ENCODE measurements at places on chromosomes 1 and 21.

GRCh38 chr21:39119891-39120290, 63.4 kb downstream of the PSMG1 start:
- no peak for DNase-seq

- DNase-seq = no peak
Observed at GRCh38 chr1:89433421-89433820, 69.6 kb downstream of the GBP6 start.

- no peak for DNase-seq
Observed at GRCh38 chr1:209704584-209704983, at the start of gene HSD11B1. Gene HSD11B1 (plus strand): TSS chr1:209704846. CDS start chr1:209704943, 97 bp downstream.

- no peak for DNase-seq
Observed at GRCh38 chr1:7117399-7118281, 332.4 kb downstream of the CAMTA1 start.

- no peak for DNase-seq
Observed at GRCh38 chr1:20250340-20250989, 40.2 kb upstream of the VWA5B1 start.

DNA sequence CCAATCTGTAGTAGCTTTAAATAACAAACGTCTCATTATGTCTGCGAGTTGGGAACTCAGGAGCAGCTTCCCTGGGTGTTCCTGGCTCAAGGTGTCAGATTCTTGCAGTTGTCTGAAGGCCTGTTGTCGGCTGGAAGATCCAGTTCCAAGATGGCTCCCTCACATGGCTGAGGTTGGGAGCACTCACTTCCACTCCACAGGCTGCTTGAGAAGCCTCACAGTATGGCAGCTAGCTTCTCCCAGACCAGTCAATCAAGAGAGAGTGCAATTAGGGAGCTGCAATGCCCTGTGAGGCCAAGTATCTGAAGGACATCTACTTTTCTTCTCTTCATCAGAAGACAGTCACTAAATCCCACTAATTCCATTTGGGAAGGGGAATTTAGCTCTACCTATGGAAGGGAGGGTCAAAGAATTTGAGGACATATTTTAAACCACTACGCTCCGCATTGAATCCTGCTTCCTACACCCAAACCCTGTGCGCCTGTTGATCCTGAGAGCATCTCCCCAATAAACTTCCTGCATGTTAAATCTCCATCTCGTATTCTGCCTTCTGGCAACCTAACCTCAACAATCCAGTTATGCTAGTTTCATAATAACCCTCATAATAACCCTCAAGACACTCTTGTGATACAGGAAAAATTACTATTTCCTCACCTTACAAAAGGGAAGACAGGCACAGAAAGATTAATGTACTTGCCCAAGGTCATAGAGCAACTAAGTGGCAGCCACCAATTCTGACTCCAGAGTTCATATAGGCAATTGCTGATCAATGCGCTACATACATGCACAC, 3.6 kb upstream of the VPS26C start:
- no peak for DNase-seq

DNA sequence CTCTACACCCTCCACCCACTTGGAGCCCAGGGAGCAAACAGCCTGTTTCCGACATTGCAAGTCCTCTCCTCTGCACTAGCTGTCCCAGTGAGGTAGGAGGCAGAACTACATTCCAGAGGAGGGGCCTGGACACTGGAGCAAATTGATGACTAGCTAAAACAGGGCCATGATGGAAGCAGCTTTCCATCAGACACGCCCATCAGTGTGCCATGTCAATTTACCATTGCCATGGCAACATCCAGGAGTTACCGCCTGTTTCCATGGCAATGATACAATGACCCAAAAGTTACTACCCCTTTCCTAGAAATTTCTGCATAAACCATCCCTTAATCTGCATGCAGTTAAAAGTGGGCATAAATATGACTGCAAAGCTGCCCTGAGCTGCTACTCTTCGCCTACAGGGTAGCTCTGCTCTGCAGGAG, 647.1 kb downstream of the PTPRU start:
- no peak for DNase-seq

- DNase-seq = no peak
Observed at GRCh38 chr21:29676395-29676794, 263.4 kb downstream of the GRIK1 start.

- DNase-seq = no peak
Observed at GRCh38 chr1:96259399-96259798, 462.2 kb upstream of the PTBP2 start.

GRCh38 chr1:206686478-206687249, 2.0 kb downstream of the MAPKAPK2 start:
- no peak for DNase-seq

DNA sequence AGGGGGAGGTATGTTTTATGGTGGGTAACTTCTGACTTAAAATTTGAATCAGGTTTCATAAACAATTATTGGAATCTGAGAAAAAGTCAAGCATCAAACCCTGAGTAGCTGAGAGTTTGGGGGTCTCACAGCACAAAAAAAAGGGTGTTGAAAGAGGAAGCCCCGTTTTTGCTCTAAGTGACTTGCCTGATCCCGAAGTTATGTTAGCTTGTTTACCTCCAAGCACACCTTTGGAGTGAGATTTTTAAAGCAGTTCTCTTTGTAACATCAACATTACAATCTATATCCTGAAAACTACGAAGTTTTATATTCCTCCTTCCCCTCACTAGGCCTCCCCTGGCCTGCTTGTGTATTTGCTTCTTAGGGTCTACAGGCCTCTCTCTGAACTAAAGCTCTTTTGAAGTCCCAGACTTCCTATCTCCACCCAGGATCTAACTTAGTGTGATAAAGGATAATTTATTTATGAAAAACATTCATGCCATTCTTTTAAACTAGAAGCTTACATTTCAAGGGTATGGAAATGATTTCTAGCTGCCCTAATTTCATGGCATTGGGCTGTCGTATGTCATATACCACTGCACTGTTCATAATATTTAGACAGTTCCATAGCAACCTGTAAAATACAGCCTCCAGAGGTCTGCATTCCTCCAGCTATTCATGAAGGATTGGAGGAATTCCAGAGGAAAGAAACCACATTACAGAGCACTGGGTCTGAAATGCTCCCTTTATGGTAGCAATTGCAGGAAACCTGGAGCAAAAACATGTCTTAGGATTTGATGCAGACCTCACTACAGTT, 36.1 kb upstream of the RGS1 start:
- DNase-seq = no peak

DNA sequence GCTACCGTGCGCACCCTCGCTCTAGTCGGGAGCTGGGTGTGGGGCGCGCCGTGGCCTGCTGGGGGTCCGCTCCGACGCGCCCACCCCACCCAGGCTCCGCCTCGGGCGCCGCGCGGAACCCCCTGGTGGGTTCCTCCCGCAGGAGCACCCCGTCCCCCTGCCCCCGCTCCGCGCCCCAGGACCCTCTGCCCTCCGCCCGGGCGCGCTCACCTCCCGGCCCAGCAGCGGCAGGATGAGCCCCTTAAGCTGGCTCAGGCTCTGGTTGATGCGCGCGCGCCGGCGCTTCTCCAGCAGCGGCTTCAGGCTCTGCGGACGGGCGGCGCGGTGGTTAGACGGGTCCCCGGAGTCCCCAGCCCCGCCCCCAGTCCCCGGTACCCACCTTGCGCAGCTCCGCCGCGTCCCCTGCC, 319 bp downstream of the HES2 start:
- no peak for DNase-seq

DNA sequence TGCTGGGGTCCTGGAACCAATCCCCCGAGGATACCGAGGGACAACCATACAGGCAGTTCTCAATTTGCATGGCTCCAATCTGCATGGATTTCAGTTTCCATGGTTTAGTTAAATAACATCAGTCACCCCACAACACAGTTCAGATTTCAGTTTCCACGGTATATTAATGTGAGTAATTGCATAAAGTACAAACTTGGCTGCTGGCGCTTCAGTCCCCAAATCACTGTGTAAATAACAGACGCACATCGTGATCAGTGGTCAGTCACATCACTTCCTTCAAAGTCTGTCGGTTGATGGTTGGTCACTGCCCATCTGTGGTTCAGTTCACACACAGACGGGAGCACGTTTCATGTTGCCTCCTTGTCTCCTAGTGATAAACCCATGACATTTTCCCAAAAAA, 66.4 kb upstream of the LPGAT1 start:
- no peak for DNase-seq

DNA sequence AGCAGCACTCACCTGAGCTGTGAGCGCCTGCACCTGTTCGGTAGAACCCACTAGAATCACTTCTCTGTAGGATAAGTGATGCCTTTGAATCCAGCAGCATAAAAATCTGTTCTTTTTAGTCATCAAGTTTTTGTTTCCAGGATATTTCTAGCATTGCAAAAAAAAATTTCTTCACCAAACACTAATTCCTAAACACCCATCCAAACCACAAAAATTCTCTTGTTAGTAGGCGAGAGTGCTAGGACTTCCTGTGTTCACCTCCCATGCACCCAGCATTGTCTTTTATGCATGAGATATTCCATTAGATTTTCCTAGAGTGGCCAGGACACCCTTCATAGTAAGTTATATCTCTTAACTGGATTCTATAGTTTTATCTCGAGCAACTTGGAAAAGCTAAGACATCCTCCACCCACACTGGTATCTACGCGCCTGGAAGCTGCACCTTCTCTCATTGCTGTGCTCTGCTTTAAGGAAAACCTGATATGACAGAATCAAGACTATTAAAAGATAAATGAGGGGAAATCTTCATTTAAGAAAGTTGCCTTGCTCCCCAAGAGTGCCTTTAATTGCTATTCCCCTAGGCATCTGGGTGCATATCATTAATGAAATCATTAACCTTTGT, 12.3 kb downstream of the SERTAD4 start:
- no peak for DNase-seq

DNA sequence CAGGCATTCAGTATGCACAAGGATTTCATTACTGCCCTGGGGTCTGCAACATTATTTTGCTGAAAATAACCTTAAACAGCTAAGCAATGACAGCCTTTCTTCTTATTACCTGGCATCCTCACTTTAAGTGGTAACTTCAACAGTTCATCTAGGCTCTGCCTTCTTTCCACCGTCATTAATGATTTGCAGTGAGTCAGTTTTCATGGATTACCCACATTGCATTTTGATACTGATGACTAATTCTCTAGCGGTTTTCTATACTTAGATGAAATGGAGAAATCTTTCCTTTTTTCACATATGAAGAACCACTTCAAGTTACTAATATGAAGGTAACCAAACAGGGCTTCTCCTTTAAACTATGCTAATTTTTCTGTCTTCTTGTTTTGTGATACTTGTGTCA, 226.9 kb upstream of the TMPRSS15 start:
- DNase-seq = no peak

DNA sequence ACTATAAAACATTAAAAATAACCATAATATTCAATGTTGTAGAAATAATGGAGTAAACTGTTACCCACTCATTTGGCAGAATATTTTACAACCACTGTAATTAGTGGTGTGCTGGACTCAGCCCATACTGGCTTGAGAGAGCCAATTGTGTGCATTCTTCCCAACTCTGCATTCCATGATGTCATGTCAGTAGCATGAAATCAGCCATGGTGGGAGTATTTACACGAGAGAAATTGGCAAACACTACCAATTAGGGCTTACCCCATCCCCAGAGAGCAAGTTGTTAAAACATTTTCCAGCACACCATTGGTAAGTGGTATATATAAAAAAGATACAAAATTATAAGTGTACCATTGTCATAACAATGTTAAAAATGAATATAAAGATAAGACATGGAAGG, 19.1 kb upstream of the QSOX1 start:
- DNase-seq = no peak

DNA sequence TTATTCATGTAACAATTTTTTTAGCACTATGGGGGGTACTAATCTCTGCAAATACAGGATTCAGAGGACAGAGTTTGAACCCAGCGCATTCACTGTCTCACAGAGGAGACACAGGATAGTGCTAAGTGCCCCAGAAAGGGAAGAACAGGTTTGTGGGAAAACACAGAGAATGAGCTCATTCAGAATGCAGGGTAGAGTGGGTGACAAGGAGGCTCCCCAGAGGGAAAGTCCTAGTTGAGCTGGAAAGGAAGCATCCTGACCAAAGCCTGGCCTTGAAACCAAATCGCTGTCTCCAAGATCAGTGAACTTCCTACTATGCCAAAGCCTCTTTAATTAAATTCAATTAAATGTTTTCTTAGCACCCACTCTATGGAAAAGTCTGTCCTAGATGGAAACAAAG, 19.0 kb upstream of the RGS2 start:
- DNase-seq = no peak

DNA sequence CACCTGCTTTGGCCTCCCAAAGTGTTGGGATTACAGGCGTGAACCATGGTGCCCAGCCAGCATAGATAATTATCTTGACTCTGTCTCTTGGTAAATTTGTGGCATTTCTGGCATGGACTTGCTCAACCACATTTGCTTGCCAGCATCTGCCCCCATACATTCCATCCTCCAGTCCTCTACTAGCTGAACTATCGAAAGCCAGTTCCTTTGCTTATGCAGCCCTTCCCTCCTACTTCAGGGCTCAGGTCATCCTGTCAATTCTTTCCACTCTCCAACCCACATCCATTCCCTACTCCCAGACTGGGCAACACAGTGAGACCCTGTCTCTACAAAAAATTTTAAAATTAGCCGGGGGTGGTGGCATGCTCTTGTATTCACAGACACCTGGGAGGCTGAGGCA, 13.0 kb upstream of the UQCRHL start:
- no peak for DNase-seq

DNA sequence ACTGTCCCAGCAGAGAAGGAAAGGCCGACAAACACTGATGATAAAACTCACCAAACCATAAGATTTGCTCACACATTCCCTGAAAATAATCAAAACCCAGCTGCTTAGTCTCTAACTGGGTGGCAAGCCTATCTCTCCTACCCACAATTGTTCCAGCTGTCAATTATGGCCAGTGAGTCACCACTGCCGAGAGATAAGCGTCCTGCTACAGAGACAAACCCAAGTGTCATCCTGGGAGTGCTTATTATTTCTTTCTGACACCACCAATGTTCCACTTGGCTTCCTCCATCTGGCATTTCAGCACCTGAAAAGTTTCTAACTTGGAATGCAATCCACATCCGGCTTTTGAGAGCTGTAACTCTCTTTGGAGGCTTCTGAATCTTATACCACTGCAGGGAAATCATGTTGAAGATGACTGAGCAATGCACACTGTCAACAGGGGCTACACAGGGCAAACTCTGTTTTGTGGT, 51.5 kb upstream of the VAV3 start:
- DNase-seq = no peak

GRCh38 chr1:29258976-29259801, 22.9 kb downstream of the PTPRU start:
- no peak for DNase-seq

DNA sequence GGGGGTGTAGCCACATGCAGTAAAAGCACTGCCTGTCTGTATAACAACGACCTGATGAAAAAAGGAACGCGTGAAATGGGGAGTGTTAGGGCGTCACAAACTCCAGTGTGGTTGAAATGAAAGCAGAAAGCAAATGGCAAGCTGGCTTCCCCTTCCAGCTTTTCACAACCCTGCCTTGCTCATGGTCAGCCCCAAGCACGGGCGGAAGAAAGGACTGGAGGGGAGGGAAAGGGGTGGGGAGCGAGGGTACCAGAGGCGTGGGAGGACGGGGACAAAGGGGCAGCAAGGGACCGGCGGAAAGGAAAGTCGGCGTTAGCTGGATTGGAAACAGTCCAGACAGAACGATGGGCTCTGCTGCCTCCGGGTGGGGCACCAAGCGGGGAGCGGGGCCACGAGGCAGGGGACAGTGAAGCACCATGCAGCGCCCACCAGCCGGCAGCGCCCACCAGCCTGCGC, 9.6 kb downstream of the VPS26C start:
- DNase-seq = no peak

GRCh38 chr1:22462928-22463327, 11.3 kb downstream of the ZBTB40 start:
- no peak for DNase-seq
